Activated CD4-positive, alpha-beta T cell treated with anti-CD3 and anti-CD28 coated beads, Interleukin-2, amount 10 ng/mL, durations not matched to agents 7 days and 5 days (primary cell): ENCODE measurements at places on chromosomes 7 and 10. TPM values are rescaled to one million over a fixed set of nuclear protein-coding genes. Genes with fewer than 3 reads are reported as not detected.

GRCh38 chr10:131344747-131345146 is 33.2 kb upstream of the TCERG1L start:
- no peak for DNase-seq

DNA sequence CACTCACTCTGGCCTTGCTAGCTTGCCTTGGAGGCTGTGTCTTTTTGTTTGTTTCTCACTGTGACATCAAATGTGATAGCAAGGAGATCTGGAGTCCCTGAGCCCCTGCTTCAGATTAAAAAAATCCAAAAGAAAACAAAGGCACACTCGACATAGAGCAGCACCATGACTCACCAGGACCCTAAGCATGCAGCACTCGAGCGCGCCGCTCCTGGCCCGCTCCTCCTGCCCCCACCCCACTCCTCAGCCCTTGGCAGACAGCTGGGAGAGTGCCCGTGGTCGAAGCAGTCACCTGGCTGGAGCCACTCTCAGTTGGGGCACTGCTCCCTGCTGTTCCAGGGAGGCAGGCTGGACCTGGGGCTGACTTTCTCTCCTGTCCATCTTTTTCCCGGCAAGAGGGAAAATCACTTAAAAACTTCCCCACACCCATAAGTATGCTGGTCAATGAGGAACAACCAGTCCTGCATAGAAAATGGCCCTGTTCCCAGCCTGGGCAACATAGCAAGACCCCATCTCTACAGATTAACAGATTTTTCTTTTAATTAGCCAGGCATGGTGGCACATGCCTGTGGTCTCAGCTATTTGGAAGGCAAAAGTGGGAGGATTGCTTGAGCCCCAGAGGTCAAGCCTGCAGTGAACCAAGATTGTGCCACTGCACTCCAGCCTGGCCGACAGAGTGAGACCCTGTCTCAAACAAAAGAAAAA is 128.4 kb downstream of the PAXIP1 start:
- DNase-seq, result no peak

DNA sequence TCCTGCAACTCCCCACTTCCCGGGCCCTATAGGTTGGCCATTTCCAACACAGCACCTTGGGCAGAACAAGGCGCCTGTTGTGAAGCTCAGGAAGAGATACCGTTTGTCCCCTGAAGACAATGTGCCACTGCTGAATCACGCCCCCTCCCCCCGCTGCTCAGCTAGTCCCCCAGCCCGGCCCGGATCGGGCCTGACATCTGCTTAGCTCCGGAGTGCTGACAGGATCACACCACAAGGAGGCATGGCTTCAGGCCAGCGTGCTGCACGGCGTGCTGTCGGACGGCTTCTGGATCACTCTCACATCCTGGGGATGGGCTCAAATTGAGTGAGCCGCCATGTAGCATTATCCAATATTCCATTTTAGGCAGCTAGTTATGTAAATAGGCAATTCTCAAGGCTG is 62.1 kb upstream of the EFCAB10 start:
- DNase-seq, result no peak

- peak; percentile 47 for DNase-seq
Observed at GRCh38 chr10:69413221-69413865, 3.4 kb downstream of the TACR2 start.

The RNLS gene
- total RNA-seq, result 1.2 TPM

The CLCN1 gene
- total RNA-seq, result 0.06 TPM
